Ovary (tissue), 10 donors: ENCODE measurements at places on chromosomes 6 and 20.

DNA sequence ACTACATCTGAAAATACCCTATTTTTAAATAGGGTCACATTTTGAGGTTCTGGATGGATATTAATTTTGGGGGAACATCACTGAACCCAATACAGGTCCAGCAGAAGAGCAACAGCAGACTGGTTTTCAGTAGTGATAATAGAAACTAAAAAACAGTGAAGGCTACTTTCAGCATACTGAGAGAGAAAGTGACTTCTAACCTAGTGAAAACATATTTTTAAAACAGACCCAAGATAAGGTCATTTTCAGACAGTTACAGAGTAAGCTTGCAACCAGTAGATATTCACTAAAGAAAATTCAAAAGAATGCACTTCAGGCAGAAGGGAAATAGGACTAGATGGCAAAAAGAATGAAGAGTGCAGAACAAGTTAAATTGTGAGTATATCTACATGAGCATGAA lies 42.0 kb upstream of the TMEM244 start:
- DNase-seq, result no peak

GRCh38 chr6:126665551-126665950 lies 325.6 kb downstream of the CENPW start:
- no peak for DNase-seq

GRCh38 chr6:156068881-156069280 lies 613.2 kb upstream of the NOX3 start:
- DNase-seq, result no peak

DNA sequence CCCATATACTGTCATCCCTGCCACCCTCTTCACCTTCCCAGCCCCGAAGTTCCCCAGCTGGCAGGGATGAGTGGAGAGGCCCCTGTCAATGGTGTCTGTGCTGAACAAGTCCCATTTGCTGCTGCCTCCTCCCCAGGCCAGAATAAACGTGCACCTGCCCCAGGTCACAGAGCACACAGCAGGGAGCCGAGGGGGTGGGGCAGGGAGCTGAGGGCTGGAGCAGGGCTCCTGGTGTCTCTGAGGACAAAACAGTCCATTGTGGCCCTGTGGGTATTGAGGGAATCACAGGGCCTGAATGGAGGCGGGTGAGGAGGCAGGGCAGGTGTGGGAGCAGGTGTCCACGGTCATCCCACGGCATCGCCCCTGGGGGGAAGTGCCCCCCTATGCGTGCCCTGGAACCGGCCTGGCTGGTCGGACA lies 55.8 kb downstream of the SNAI1 start:
- DNase-seq, result no peak
